SK-MEL-5 (cell line): ENCODE measurements at places on chromosomes 11 and 22.
A peak's percentile ranks its signal among the peaks of the same experiment; 100 is the strongest.

DNA sequence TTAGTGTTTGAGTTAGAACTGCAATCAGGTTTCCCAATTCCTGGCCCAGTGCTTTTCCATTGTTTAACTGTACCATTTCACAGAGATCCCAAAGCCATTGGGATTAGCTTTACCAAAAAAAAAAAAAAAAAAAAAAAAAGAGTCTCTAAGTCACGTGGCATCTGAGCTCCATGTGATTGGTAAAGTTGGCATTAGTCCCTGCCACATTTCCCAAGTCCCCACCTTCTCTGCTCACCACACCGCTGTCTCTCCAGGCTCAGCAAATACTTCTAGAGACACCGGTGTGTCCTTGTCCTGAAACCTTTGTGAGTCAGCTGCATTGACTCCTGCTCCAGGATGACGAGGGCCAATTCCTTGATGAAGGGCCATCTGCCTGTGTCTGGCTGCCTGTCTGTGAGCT is 305.3 kb downstream of the KIRREL3 start:
- DNase-seq: no peak

GRCh38 chr11:45237711-45238315 is 48.3 kb downstream of the SYT13 start:
- no peak for DNase-seq

DNA sequence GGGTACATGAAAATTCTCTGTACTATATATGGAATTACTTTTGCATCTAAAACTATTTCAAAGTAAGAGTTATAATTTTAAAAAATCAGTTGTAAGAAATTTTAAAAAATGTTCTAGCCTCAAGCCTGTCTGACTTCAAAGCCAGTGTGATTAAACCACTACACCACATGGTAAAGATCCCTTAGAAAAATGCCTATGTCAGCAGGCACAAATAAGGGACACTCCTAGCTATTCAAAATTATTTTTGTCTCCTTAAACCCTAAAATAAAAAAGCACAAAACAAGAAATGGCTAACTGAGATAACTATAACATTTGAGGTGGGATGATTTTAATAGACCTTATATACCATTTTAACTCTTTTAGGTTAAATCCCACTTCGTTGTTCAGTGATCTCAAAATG is 64.0 kb upstream of the LIN7C start:
- no peak for DNase-seq

- no peak for DNase-seq
Measured at GRCh38 chr11:121644187-121644512, 191.4 kb upstream of the SORL1-AS1 start.

DNA sequence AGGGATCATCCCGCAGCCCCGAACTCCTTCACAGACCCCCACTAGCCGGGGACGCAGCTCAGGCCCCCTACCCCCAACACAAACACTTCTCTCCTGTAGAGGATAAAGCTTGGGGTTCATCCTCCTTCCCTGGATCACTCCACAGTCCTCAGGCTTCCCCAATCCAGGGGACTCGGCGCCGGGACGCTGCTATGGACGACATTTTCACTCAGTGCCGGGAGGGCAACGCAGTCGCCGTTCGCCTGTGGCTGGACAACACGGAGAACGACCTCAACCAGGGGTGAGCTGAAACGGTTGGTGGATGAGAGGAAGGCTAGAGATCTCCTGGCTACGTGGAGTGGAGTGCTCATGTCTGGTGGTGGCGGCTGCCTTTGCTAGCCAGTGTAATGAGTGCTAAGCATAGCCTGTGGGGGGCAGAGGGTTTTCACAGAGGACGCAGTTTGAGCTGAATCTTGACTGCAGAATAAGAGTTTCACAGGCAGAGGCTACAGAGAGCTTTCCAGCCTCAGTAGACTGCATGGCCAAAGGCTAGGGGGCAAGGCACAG is 580 bp downstream of the ILK start:
- peak; percentile 63 for DNase-seq

DNA sequence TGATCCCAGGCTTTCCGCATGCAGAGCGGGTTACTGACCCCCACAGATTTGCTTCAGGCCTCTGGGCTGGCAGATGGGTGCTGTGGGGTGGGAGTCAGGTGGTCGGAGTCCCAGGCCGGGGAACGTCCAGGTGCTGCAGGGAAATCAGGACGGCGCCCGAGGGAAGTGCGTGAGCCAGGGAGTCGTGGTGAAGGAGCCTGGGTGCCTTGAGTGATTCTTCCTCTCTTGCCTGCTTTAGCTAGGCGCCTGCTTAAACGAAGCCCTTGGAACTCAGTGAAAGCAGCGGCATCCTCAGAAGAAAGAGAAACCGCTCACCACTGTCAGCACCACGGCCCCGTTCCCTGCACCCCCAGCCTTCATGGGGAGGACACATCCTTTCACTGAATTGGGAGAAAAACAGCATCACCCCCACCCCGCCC is 455.6 kb downstream of the BRD1 start:
- no peak for DNase-seq

DNA sequence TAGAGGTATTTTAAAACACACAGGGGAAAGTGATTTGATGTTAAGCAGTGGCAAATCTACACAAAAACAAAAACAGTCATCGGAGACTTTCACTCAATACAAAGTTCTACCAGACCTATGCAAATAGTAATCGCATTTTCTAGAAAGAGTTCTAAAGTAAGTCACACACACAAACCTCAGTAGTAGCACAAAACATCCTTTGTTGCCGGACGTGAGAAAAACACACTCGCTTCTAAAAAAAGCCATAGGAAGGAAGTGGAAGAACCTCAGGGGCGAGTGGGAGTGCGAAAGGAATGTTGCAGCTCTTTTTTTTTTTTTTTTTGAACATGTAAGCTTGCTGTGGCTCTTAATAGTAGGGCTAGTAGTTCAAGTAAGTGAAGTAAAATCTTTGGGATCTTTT is 88.9 kb downstream of the MAML2 start:
- DNase-seq: peak; percentile 94

DNA sequence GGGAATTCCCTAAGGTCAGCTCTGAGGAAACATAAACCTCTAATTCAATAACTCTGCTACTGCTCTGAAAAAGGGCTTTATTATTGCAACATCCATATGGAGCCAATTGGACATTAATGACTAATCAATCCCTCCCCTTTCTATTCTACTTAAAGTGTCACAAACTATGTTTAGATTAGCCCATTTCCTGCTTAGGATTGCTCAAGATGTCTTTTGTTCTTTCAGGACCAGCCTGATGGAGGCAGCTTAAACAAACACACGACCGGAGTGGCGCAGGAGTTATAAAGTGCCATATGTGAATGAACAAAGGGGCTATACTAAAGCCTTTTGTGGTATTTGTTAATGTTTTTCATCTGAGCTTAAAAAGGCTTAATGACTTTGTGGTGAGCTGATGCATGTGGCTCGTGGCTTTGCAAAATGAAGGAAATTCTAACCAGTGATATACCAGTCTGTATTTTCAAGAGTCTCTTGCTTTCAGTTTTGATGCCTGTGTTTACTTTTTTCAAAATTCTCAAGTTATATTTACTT is 354.4 kb downstream of the SOX6 start:
- peak; percentile 99 for DNase-seq

DNA sequence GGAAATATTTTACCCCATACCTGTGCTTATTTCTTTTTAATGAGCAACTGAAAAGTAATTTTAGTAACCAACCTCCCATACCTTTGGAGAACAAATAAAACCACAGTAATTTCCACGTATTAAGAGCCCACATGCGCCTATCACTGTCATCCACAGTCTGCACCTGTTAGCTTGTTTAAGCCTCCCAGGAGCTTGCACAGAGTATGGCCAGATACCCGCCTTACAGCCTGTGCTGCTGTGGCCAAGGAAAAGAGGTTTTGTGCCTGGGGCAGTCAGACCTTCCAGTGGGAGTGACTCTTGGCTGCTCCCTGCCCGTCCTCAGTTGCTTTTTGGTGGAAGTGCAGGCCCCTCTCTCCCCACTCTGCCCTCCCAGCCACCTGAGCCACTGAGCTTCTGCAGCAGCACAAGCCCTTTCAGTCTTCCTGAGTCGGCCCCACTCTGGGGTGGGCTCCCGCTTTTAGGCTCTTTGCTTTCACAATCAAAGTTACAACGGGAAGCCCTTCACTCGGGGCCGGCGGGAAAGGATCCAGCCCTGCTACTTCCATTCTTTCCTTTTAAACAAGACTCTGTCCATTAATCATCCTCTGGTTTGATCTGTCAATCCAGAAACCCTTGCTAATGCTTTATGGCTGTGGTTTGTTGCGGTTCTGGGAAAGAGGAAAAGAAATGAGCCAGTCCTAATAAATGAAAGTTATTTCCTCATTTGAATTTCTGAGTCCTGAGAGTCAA is 308.8 kb downstream of the TBC1D22A start:
- DNase-seq: no peak

GRCh38 chr22:25853078-25853477 is 111.1 kb downstream of the MYO18B start:
- DNase-seq: no peak

GRCh38 chr11:56714206-56714605 is 15.3 kb downstream of the OR9G1 start:
- no peak for DNase-seq

- DNase-seq: peak; percentile 83
Measured at GRCh38 chr11:21769188-21769587, 423.7 kb upstream of the ANO5 start.

- peak; percentile 77 for DNase-seq
Measured at GRCh38 chr22:22235558-22235957, 9.0 kb upstream of the VPREB1 start.

- no peak for DNase-seq
Measured at GRCh38 chr22:33741025-33741424, 179.3 kb downstream of the LARGE1 start.

GRCh38 chr22:30187529-30188407 is 58.8 kb downstream of the LIF start:
- peak; percentile 70 for DNase-seq

- peak; percentile 6 for DNase-seq
Measured at GRCh38 chr11:116109228-116109627, 605.0 kb upstream of the CADM1 start.

DNA sequence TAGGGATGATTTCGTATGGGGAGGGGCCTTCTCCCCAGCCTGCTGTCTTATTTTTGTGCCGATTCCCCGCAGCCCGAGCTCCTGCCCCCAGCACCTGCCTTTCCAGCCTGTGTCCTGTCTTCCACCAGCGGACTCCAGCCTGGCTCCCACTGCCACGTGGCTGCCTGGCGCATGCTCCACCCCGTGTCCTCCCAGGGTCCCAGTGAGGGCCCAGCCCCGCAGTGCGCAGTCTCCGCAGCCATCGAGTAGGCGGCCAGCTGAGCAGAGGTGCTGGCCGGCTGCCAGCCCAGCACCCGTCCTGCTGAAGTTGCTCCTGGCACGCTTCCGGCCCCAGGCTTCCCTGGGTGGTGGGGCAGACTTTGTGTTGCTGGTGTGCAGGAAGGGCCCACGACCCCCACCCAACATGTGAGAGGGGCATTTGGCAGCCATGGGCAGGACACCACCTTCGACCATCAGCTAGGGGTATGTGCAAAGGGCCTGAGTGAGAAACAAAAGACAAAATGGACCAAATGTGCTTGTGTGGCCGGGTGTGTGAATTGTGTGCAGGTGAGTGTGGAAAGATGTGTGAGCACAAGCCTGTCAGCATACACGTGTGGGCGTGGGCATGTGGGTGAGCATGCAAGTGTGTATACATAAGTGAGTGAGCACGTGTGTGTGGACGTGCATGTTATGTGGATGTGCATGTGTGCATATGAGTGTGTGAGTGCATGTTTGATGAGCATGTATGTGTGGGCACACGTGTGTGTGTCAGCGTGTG is 55.9 kb downstream of the RTN4R start:
- no peak for DNase-seq

DNA sequence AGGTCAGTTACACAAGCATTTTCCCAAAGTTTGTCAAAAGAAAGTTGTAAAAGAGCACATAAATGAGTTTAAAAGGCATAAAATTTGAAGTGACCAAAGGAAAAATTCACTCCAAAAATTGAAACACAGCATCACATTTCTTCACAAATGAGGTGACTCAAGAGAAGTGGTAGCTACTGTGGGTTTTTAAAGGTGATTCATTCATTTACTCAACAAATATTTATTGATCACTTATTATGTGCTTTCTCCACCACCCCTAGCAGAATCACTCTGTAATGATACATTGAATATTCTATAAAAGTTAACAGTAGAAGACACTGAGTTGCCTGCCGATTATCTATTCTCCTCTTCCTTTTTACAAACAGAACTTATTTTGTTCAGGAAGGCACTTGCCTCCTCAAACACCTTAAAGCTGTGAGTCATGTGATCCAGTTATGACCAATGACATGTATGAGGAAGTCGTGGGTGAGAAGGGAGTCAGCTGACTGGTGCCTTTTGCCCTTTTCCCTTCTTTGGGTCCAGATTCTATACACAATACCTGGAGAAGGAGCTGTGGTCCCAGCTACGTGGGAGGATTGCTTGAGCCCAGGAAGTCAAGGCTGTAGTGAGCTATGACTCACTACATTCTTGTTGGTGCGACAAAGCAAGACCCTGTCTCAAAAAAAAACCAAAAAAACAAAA is 67.7 kb upstream of the CLNS1A start:
- peak; percentile 26 for DNase-seq

DNA sequence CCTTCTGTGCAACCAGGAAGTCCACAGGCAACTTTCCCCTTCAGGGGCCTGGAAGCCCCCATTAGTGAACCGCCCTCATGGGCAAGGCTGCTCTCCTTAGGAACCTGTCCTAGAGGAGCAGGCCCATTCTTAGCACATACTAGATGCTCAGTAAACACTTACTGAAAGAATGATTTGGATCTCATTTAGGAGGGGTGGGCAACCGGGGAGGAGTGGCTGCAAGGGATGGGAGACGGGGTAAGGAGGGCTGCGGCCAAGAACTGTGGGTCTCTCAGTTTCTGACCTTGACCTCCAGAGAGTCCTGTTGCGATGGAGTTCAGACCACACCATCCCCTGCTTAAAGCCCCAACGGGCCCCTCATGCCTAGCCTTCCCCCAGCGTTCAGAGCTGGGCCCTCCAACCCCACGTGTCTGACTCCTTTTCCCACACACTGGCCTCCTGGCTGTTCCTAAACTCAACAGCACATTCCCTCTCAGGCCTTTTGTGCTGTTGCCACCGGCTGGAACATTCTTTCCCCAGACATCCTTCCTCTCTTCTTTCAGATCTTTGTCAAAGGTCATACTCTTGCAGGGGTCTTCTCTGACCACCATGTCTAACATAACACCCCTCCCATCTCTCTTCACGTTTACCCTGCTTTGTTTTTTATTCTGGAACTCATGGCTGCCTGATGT is 20.7 kb upstream of the PICK1 start:
- no peak for DNase-seq

- no peak for DNase-seq
Measured at GRCh38 chr22:47796128-47796908, 1033.9 kb downstream of the TBC1D22A start.

GRCh38 chr11:34273099-34273498 is 84.7 kb downstream of the ABTB2 start:
- no peak for DNase-seq
